Esophagus muscularis mucosa (tissue), 4 donors: ENCODE measurements at places on chromosomes 4 and X.

- DNase-seq = no peak
Observed at GRCh38 chrX:274904-275475, 6.2 kb upstream of the PLCXD1 start.

DNA sequence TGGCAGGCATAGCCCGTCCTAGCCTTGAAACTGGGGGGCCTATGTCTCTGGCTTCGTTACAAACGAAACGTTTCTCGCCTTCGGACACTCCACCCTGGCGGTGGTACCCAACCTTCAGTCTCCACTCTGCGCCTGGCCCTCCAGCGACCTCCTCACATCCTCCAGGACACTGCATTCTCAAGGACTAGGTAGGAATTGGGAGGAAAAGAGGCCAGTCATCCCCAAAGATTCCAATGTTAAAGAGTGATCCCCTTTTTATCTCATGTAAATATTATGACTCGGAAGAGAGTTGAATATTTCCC is 2.1 kb upstream of the NKX6-1 start:
- DNase-seq = no peak

- no peak for DNase-seq
Observed at GRCh38 chr4:15376594-15376993, 51.2 kb upstream of the C1QTNF7 start.

GRCh38 chrX:2647627-2648026 is 43.5 kb upstream of the CD99 start:
- no peak for DNase-seq

GRCh38 chrX:53281321-53281822 is at the start of gene IQSEC2:
IQSEC2 (minus strand) TSS chrX:53281584.
- peak; percentile 93 for DNase-seq

DNA sequence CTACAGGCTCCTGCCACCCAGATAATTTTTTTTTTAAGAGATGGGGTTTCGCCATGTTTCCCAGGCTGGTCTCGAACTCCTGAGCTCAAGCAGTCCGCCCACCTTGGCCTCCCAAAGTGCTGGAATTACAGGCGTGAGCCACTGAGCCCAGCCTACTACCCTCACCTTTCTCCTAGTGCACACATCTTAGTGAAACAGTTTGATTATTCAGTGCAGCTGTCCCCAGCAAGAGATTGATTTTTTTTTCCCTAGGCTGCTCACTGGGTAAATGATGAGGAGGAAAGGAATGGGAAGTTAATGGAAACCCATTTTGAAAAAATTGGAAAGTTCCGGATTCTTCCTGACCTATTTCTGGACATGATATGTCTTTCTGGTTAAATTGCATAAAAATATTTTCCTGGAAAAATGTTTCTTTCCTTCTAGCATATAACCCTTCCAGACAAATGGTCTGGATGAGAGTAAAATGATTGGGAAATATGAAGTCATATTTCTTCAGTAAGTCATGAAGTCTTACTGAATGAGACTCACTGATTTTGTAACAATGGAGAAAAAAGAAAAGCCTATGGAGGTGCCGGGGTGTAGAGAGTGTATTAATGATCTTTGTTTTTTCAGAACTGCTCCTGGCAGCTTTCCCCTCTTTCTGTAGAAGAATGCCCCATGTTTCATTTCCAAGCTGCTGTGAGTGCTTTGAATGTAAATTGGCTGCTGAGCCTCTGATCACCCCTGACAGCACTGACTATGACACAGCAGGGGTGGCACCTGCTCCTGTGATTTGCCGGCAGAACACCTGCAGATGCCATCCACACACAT is 19.5 kb upstream of the ZNF41 start:
- no peak for DNase-seq
